ENCODE measurements at places on chromosomes 7 and 10. TPM values are rescaled to one million over a fixed set of nuclear protein-coding genes. Genes with fewer than 3 reads are reported as not detected.

DNA sequence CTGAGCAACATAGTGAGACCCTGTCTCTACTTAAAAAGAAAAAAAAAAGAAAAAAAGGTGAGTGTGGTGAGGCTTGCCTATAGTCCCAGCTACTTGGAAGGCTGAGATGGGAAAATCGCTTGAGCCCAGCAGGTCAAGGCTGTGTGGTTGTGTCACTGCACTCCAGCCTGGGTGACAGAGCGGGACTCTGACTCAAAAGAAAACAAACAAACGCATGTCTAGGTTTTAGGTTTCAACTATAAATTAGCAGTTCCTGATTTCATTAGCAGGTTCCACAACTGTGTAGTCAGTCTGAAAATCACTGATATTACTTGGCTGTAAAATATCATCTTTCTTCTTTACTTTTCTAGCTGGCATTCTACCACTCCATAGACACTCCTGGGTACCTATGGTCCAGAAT lies 155.7 kb upstream of the HGF start:
- no peak for DNase-seq

DNA sequence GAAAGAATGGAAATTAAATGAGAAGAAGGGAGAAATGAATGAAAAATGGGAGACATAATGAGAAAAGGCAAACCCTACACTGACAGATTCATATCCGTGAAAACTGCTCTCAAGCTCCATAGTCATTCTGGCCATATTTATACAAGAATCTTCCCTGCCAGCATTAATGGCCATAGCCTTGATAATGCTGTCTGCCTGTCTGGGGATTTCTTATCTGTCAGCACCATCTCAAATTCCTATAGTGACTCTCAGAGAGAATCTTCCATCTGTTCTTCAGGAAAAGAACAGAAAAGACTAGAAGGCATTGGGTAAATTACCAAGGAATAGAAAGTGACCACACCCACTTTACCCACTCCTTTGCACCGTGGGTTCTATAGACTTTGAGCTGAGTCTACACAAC lies 295.9 kb downstream of the PLXNA4 start:
- no peak for DNase-seq

GRCh38 chr10:92719991-92720830 lies 30.5 kb downstream of the HHEX start:
- no peak for DNase-seq

SH2B2 gene
- total RNA-seq: 47.7 TPM

CYP2E1 gene
- 2.1 TPM for total RNA-seq

NEUROG3 gene
- total RNA-seq: not detected

CHAT gene
- not detected for total RNA-seq

DNA sequence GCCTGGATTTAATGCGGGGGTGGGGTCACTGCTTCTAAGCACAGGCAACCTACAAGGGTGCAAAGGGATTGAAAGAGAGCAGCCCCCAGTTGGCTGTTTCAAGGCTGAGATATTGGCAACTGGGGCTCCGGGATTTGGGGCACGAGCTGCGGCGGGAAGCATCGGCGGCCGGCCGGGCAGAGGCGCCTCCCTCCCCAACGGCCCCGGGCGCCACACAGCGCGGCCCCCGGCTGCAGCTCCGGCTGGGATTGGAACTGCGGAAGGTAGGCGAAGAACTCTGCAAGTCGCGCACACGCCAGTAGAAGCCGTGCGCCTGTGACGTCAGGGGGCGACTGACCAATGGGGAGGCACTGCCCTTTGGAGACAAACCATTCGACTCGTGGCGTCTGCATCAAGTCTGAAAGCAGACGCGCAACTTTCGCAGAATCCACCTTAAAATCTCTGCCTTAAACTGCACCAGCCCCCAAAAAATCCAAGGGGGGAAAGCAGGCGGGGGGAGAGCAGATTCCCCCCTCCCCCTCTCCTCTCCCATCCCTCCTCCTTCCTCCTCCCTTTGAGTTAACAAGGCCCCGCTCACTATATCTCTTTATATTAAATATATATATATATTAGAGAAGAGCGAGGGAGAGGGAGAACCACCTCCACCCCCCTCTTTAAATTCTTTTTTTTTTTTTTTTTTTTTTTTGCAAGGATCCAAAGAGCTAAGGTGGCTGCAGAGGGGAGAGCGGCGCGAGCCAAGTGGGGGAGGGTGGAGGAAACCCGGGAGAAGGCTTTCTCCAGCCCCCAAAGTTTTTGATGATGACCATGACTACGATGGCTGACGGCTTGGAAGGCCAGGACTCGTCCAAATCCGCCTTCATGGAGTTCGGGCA lies at the start of gene DLX6:
DLX6 (plus strand) TSS at position 371 of the 872 bp plus-strand sequence; CDS start at position 796, 425 bp downstream.
- no peak for DNase-seq

- DNase-seq: no peak
These were observed 64.8 kb downstream of the ABLIM1 start for GRCh38 chr10:114593240-114593792.

- DNase-seq: peak; percentile 23
These were observed 179.2 kb upstream of the MBL2 start for GRCh38 chr10:52951824-52952223.

DNA sequence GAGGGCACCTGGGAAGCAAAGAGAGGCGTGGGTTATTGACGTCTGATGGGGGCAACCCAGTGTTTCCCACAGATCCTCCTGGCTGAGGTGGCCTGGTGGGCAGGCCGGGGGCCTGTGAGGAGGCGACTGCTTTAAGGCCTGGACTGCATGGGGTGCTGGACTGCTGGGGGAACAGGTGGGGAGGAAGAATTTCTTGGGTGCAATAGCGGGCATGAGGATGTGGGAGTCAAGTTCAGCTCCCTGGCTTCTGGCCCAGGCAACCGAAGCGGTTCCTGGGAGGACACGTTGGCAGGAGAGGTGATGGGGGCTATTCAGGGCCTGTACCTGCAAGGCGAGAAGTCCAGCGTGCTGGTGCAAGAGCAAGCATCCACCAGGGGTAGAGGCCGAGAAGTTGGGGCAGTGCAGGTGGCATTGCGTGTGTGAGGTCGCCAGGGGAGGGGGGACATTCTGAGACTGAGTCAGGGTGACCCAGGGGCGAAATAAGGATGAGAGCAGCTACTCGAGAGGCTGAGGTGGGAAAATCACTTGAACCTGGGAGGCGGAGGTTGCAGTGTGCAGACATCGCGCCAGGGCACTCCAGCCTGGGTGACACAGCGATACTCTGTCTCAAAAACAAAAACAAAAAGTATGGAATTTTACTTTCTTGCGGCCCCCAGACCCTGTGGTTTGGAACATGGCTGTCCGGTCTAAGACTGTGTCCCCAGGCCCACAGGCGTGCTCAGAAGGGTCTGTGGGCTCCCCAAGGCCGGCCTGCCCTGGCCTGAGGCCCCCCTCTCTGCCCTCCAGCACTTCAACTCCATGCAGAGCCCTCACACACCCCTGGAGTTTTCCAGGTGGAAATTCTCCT lies 53.6 kb upstream of the ELN start:
- DNase-seq: no peak

DNA sequence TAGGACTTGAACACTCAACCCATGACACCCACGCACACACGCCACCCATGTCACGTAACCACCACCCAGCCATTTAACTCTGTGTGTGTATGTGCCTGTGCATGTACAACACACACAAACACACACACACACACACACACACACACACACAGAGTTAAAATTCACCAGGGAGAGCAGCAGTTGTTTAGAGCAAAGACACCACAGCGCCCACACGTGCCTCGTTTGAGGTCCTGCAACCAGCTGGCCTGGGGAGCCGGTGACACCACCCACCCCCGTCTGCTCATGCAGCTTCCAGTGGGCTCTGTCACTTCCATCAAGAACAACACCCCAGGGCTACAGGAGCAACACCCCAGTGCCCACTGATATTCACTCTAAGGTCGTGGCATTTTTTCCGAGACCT lies 97.4 kb downstream of the ELFN1 start:
- no peak for DNase-seq

DNA sequence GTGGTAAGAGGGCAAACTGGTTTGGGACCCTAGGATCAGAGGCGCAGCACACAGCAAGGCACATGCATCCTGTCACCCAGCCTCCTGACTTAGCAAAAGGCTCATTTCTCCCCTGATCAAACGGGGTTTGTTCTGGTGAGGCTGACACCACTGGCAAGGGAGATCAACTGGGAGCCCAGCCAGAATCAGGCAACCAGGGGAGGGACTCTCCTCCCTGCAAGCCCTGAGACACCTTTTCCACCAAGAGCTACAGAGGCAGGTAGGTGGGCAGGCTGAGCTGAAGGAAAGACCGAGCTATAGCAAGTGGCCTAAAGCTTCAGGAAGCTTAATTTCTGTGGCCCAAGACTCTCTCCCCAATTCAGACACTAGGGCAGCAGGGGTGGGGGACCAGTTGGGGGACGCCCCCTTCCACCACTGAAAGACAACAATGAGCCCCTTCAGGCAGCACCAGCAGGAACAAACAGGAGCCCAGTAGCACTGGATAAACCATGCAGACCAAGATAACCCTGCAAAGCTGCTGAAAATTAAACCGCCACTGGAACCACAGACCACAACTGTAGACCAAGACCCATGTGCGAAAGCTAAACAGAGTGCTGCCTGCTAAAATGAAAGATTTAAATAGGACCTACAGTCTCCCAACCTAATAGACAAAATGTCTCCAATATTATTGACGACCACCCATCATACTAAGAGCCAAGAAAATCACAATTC lies 27.1 kb upstream of the SAR1A start:
- no peak for DNase-seq

GRCh38 chr10:79387466-79387973 lies 40.3 kb downstream of the PPIF start:
- no peak for DNase-seq

DNA sequence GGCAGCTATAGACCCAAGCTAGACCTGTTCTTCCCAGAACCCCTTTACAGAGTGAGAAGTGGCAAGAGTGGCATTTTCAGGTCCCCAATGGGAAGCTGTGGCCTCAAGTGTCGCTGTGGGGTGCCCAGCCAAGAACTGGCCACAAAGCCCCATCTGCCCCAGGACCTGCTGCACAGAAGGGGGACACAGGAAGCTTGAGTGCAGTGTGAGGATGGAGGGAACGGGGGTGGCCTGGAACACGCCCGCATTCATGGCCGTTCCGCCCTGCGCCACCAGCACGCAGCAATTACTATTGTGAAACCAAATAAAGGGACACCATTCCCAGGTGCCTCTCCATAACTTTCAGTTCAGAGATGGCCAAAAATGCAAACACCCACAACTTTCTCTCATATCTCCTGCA lies 237.6 kb upstream of the TCERG1L start:
- DNase-seq: no peak

- no peak for DNase-seq
These were observed 47.4 kb upstream of the LRRN3 start for GRCh38 chr7:111043561-111043960.

DNA sequence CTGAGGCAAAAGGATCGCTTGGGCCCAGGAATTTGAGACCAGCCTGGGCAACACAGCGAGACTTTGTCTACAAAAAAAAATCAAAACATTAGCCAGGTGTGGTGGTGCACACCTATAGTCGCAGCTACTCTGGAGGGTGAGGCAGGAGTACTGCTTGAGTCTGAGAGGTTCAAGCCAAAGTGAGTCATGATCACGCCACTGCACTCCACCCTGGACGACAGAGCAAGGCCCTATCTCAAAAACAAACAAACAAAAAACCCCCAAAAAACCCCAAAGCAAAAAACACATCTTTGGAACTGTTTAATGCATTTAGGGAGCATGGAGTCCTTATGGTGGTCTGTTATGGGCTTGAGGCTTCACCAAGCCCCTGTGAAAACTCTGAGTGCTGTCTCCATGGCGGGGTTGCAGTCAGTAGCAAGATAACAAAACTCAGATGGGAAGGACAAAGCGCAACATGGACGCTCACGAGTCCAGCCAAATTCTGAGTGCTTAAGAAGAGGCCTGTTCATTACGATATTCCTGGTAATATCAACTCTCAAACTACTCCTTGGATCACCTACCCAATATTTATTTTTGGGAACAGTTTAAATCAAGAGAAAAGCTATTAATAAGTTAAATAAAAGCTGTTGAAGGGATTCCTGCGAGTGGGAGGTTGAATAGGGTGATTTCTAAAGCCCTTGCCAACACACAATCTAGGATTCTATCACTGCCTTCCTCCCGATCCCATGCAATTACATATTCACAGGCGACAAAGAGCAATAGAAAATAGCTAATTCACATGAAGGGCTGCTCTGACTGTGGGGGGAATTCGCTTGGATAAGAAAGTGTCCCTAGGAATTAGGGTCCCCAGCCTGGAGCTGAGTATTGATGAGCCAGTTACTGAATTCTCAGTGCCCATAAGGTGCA lies 123.3 kb downstream of the HIPK2 start:
- DNase-seq: no peak

DNA sequence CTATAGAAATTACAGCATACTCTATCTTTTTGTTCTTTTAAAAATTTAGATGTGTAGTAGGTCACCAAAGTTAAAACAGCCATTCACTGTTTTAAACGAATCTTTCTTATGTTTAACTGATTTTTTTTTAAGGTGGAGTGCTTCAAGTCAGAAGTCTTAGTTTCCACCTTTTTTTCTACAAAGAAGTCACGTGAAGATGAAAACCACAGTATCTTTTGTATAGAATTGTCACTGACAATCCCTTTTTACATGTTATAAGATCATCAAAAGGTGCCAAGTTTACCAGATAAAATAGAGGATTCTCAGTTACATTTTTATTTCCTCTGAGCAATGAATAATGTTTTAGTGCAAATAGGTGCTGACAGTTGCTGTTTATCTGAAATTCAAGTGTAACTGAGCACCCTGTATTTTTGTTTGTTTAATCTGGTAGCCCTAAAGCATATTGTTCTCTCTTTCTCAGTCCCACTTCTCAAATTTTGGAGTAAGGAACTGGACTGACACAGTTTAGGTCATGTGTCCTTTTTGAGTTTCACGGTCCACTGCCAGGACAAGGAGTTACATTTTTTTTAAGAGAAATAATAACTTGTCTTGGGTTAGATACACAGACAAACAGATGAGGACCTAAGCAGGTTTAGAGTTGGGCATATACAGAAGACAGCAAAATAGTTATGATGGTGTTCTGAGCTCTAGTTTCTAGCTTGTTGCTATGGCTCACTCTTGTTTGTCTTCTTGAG lies 233.2 kb upstream of the MBL2 start:
- no peak for DNase-seq

DNAH11 gene
- 0.24 TPM for total RNA-seq

IRF5 gene
- total RNA-seq: 135 TPM

GRCh38 chr7:18547509-18548187 lies 52.1 kb downstream of the HDAC9 start:
- no peak for DNase-seq

DNA sequence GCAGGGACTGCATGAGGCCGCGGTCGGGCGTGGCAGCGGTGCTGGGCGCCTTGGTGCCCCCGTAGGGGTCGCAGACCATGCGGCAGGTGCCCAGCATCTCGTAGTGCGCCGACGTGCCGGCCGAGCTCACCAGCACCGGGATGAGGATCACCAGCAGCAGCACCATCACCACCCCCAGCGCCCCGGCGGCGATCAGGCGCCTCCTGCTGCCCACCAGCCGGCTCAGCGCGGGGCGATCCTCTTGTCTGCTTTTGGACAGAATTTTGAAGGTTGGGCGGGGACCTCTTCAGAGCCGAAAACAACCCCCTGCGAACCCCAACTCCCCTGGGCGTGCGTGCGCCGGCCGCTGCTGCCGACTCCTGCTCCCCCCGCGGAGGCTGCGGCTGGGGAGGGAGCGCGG lies 779 bp downstream of the C1QL3 start:
- peak; percentile 13 for DNase-seq
